HTR-8/SVneo (cell line): ENCODE measurements at places on chromosomes 13 and 19.

GRCh38 chr13:66532845-66533244, 697.3 kb downstream of the PCDH9 start:
- no peak for DNase-seq

DNA sequence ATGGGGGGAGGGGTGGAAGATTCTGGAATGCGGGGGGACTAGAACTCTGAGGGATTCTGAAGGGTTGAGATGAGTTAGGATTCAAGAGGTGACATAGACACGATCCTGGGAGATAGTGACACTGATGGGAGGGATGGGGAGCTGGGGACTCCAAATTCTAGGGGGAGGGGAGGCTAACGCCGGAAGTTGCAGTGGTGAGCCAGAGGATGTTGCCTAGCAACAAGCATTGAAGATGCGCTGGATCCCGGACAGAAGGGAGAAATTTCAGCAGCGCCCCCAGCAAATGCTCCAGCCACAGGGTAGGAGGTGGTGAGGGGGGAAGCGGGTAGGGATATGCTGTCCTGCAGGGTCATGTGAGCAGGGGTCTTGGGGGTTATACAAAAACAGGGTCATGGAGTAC, 6.9 kb upstream of the LTBP4 start:
- no peak for DNase-seq

GRCh38 chr19:17966550-17967256, at the start of gene KCNN1:
Gene KCNN1 (plus strand): TSS chr19:17967107. CDS start chr19:17973889, 6,782 bp downstream.
- peak; percentile 72 for DNase-seq

DNA sequence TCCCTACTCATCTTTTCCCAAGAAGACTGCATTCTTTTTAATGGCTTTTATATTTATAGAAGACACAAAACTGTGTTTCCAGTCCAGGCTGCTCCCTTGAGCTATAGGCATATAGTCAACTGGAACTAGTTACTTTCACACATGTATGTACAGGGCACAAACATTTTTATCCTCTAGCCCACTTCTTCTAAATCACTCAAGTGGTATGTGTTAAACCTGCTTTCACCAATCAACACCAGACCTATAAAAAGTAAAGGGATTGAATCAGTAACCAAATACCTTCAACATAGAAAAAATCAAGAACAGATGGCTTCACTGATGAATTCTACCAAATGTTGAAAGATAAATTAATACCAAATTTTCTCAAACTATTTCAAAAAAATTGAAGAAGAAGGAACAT, 584.2 kb upstream of the SLITRK1 start:
- no peak for DNase-seq

- no peak for DNase-seq
Observed at GRCh38 chr19:7933411-7933810, 7.5 kb upstream of the CTXN1 start.

DNA sequence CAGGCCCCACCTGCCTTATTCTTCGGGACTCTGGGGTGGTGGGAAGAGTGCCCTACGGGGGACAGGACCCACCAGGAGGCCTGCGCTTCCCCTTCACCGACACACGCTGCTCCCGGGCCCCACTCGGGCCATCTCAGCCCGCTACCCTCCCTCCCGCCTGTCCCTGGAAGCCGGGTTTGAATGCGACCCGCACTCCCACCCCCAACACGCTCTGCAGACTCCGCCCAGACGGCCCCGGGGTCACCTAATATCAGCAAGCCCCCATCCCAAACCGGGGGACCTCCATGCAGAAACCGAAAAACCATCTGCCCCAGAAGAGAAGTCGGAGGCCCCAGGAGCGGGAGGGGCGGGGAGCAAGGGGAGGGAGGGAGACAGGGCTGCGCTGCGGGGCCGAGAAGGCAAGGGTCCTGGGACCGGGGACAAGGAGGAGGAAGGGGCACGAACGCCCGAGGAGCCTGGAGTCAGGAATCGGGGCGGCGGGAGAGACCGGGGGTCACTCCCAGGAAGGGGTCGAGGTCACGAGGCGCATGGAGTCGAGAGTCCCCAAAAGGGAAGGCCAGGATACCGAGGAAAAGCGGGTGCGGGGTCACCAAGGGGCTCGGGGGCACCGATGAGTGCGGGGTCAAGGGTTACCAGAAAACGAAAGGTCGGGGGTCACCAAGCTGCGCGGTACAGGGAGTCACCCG, 766 bp downstream of the SBNO2 start:
- no peak for DNase-seq

- DNase-seq: no peak
Observed at GRCh38 chr13:36675213-36675536, 1.4 kb downstream of the SERTM1 start.

GRCh38 chr13:45464141-45464686, 525 bp upstream of the COG3 start:
- no peak for DNase-seq

DNA sequence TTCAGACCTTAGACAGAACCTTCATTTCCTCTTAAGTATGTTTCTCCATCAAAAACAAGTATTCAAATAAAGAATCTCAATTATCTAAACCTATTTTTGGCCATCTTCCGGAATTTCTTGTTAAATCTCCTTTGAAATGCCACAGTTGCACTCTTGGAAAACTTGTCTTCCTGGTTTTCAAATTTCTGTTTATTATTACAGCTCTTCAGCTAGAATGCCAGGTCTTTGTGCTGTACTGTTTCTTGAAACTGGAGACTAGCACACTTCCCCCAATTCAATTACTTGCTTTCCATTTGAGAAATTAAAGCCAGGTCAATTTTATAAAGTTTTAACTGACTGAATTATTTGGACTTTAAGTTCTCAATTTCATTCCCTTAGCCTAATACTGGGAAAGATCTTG, 10.2 kb downstream of the KCNRG start:
- no peak for DNase-seq

- DNase-seq: no peak
Observed at GRCh38 chr13:109788372-109789111, 2.2 kb upstream of the IRS2 start.

DNA sequence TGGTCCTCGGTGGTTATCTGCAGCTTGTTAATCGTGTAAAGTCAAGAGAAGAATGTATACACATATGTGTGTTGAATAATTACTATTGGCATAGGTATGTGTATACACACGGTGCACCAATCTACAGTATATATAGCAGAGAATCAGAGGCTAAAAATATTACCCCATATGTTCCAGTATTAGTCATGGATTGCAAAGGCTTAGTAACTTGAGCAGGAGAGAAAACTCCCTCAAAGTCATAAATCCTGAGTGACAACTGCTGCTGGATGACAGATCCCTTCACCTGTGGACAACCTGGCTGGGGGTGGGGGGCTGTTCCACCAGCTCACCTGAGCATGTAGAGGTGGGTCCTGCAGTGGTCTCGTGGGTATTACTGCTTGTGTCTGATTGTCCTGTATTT, 185.0 kb downstream of the ZNF536 start:
- no peak for DNase-seq

GRCh38 chr13:48431431-48431830, 18.5 kb upstream of the LPAR6 start:
- no peak for DNase-seq

GRCh38 chr19:33208904-33209849, 15.0 kb downstream of the LRP3 start:
- no peak for DNase-seq

DNA sequence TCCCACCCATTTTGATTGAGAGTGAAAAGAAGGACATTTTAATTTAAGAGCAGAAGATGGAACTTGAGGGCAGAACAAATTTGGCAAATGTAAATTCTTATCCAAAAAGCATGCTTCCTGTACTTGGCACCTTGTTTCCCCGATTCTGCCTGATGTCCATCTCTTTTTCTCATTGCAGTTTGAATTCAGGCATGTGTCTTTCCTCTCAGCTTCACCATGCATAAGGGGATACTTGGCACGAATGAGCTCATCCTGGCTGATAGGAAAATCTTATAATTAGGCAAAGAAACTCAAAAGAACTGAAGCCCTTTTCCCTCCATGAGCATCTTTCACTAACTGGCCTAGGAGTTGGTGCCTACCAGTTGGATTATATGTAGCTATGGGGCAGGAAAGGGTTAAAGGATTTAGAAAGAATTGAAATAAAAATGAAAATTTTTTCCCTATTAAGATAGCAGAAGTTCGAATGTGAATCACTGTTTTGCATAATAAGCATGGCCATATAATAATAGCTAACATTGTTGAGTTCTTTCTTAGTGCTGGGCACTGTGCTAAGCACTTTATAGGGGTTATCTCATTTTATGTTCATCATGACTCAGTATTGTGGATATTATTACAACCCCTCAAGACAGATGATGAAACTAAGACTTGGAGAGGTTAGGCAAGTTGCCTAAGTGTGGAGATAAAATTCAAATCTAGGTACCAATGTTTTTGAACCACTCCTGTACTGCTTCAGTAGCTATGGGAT, 386.6 kb downstream of the KCNRG start:
- DNase-seq: no peak

- DNase-seq: peak; percentile 41
Observed at GRCh38 chr13:41224113-41225110, 30.0 kb upstream of the KBTBD7 start.

GRCh38 chr19:1631557-1632100, 20.8 kb downstream of the TCF3 start:
- DNase-seq: no peak

- no peak for DNase-seq
Observed at GRCh38 chr19:14950421-14950820, 9.1 kb downstream of the OR7C2 start.

GRCh38 chr19:21127001-21127400, 14.8 kb upstream of the ZNF431 start:
- DNase-seq: no peak

DNA sequence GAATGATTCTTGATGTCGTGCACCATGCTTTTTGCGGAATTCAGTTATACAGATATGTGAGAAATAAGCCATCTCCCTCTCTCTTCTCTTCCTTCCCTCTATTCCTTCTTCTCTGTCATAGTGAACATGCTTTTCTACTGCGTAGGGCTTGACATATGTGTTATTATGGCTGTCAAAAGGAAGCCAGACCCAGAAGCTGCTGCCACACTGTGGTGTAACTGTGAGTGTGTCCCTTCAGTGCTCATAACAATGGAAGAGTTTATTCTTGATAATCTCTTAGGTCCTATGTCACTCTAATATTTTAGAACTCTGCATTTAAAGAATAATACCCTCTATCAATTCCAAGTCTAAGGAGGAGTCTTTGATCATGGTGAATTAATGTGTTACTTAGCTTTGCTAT, 208.9 kb upstream of the TMTC4 start:
- no peak for DNase-seq
